ENCODE measurements at places on chromosomes 11 and 22.

DNA sequence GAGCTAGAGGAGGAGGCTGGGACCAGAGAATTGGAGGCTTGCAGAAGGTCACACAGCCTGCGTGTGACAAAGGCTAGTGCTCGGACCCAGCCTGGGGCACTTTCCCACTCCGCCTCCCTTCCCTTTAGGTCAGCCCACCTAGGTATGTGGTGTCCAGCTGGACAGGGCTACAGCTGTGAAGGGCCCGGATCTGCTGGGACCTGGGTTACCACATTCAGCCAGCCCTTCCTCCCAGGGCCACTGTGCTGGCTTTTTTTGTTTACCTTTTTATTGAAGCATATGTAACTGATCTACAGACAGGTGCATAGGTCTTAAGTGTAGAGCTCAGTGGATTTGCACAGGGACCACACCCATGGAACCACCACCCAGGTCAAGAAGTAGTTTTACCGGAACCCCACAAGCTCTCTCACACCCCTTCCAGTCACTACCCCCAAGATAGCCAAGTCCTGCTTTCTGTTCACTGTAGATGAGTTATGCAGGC is 8.7 kb downstream of the CAPN5 start:
- no peak for DNase-seq
- peaks cover 4% of the 10 kb centered on the region for H3K4me1 ChIP-seq
- H3K4me3 ChIP-seq = no peak overlapping the region
- H3K27ac ChIP-seq = no peak overlapping the region
- no peaks in the 10 kb centered on the region for H3K36me3 ChIP-seq

DNA sequence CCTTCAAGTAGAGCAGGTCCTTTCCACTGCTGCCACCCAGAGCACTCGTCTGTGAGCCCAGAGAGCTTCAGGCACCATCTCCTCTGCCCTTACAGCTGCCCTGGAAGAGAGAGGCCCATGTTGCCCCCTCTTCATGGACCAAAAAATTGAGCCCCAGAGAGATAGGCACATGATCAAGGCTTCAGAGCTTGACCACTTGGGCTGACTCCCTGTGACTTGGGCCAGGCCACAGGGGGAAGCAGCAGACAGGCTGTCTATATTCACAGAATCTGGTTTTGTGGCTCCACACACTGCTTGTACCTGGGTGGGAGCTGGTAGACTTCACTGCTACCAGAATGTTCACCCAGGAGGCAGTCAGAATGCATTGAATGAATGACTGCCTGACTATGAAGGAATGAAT is 58.2 kb downstream of the SMIM38 start:
- peaks cover 12% of the 10 kb centered on the region for H3K27me3 ChIP-seq
- DNase-seq = no peak
- peaks cover 9% of the 10 kb centered on the region for H3K4me1 ChIP-seq
- H3K27ac ChIP-seq = peak overlapping the region; percentile 45

GRCh38 chr11:102926961-102927623 is 28.4 kb downstream of the MMP13 start:
- H3K4me1 ChIP-seq = no peaks in the 10 kb centered on the region
- DNase-seq = no peak
- H3K36me3 ChIP-seq = no peaks in the 10 kb centered on the region
- no peak overlapping the region for H3K27ac ChIP-seq
- H3K27me3 ChIP-seq = peaks cover 6% of the 10 kb centered on the region
- no peak overlapping the region for H3K4me3 ChIP-seq

DNA sequence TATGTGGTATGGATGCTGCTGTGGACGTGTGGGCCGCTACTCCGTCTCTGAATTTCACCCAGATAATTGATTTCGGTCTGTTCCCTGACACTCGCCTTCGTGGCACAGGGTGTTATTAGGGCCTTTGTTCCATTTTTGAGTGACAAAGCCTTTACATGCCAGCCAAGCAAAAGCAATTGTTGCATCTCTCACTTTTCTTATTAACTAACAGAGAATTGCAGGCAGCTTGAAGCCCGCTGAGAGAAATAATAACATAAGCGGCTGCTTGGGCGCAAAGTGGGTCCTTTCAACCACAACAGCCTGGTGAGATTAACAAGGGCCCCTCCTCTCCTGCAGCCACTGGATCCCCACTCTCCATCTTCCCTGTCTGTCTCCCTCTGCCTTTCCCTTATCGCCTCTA is 449.4 kb downstream of the NTM start:
- no peaks in the 10 kb centered on the region for H3K4me1 ChIP-seq
- no peak overlapping the region for H3K27ac ChIP-seq

- H3K4me3 ChIP-seq = peak overlapping the region; percentile 77
- DNase-seq = no peak
- peaks cover 8% of the 10 kb centered on the region for H3K27me3 ChIP-seq
- H3K4me1 ChIP-seq = peaks cover 11% of the 10 kb centered on the region
- H3K27ac ChIP-seq = no peak overlapping the region
Measured at GRCh38 chr11:2929950-2930703, 907 bp upstream of the PHLDA2 start.

DNA sequence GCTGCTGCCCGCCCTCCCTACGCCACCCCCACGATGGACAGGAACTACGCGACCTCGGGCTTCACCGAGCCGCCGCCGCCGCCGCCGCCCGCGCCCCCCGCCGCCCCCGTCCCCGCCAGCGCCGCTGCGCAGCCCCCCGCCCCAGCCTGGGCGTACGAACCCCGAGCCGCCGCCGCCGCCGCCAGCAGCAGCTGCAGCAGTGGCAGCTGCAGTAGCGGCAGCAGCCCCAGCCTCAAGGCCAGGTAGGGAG is 407 bp downstream of the QSER1 start:
- no peaks in the 10 kb centered on the region for H3K27me3 ChIP-seq
- H3K4me1 ChIP-seq = peaks cover 25% of the 10 kb centered on the region
- H3K27ac ChIP-seq = peak overlapping the region; percentile 91
- H3K36me3 ChIP-seq = no peaks in the 10 kb centered on the region
- DNase-seq = no peak

GRCh38 chr11:125627236-125627910 is 2.4 kb downstream of the CHEK1 start:
- no peaks in the 10 kb centered on the region for H3K27me3 ChIP-seq
- H3K4me3 ChIP-seq = peak overlapping the region; percentile 99
- H3K27ac ChIP-seq = no peak overlapping the region

GRCh38 chr11:40759341-40759740 is 700.1 kb downstream of the LRRC4C start:
- no peak for DNase-seq
- no peak overlapping the region for H3K4me3 ChIP-seq
- H3K4me1 ChIP-seq = no peaks in the 10 kb centered on the region
- H3K36me3 ChIP-seq = no peaks in the 10 kb centered on the region
- no peak overlapping the region for H3K27ac ChIP-seq

- no peaks in the 10 kb centered on the region for H3K4me1 ChIP-seq
- no peak for DNase-seq
- peaks cover 20% of the 10 kb centered on the region for H3K27me3 ChIP-seq
- H3K4me3 ChIP-seq = no peak overlapping the region
- no peak overlapping the region for H3K27ac ChIP-seq
Measured at GRCh38 chr11:76844511-76844910, 16.2 kb upstream of the ACER3 start.

Measured in memory B cell (primary cell).